Uterus (tissue), 4 donors: ENCODE measurements at places on chromosomes 6 and 20.

GRCh38 chr20:32236048-32236533, 28.4 kb downstream of the POFUT1 start:
- no peaks in the 10 kb centered on the region for H3K27me3 ChIP-seq
- no peaks in the 10 kb centered on the region for H3K36me3 ChIP-seq
- H3K27ac ChIP-seq: no peak overlapping the region
- no peak overlapping the region for H3K4me3 ChIP-seq
- no peaks in the 10 kb centered on the region for H3K4me1 ChIP-seq
- DNase-seq: no peak

GRCh38 chr6:162177746-162178145, 549.8 kb downstream of the PRKN start:
- no peak for DNase-seq
- no peaks in the 10 kb centered on the region for H3K4me1 ChIP-seq
- H3K27me3 ChIP-seq: no peaks in the 10 kb centered on the region
- H3K4me3 ChIP-seq: no peak overlapping the region
- no peak overlapping the region for H3K27ac ChIP-seq

- peak; percentile 57 for DNase-seq
- H3K27ac ChIP-seq: peak overlapping the region; percentile 88
- H3K27me3 ChIP-seq: no peaks in the 10 kb centered on the region
- H3K36me3 ChIP-seq: no peaks in the 10 kb centered on the region
- peak overlapping the region; percentile 40 for H3K4me3 ChIP-seq
- H3K4me1 ChIP-seq: no peaks in the 10 kb centered on the region
These were observed 336 bp upstream of the LY6G5C start for GRCh38 chr6:31681135-31681671.

GRCh38 chr20:47754946-47755652, 30.2 kb downstream of the SULF2 start:
- no peak overlapping the region for H3K27ac ChIP-seq
- H3K4me3 ChIP-seq: no peak overlapping the region
- H3K4me1 ChIP-seq: peaks cover 3% of the 10 kb centered on the region
- no peaks in the 10 kb centered on the region for H3K27me3 ChIP-seq
- H3K36me3 ChIP-seq: no peaks in the 10 kb centered on the region
- DNase-seq: no peak

DNA sequence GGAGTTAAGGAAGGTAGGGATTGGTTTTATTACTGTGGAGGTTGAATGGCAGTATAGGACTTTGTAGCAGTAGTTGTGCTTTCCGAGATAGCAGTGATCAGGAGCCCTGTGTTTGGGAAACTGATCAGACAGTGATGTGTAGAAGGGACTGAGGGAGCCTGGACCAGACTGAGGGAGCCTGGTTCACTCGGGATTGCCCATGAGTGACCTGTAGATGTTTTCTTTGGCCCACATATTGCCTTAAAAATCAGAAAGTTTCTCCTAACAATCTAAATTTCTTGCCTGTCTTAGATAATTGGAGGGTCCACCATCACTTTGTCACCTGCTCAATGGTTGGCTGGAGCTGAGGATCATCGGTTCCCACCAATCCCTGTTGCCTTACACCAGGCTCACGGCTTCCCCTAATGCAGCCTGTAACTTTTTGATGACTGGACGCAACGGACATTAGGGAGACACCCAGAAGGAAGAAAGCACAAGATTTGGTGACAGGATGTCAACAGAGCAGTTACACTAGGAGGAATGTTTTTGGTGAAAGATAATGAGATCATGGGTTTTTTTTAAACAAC, 1.1 kb downstream of the CDS2 start:
- H3K4me1 ChIP-seq: peaks cover 4% of the 10 kb centered on the region
- no peaks in the 10 kb centered on the region for H3K27me3 ChIP-seq
- peak overlapping the region; percentile 50 for H3K4me3 ChIP-seq
- H3K27ac ChIP-seq: peak overlapping the region; percentile 87

- no peaks in the 10 kb centered on the region for H3K27me3 ChIP-seq
- no peak overlapping the region for H3K4me3 ChIP-seq
- DNase-seq: no peak
- H3K27ac ChIP-seq: no peak overlapping the region
- H3K36me3 ChIP-seq: no peaks in the 10 kb centered on the region
- no peaks in the 10 kb centered on the region for H3K4me1 ChIP-seq
These were observed 123.9 kb upstream of the SASH1 start for GRCh38 chr6:148218542-148219258.

GRCh38 chr20:49676581-49677291, 36.9 kb downstream of the B4GALT5 start:
- H3K4me3 ChIP-seq: no peak overlapping the region
- H3K27ac ChIP-seq: no peak overlapping the region
- no peaks in the 10 kb centered on the region for H3K27me3 ChIP-seq
- no peaks in the 10 kb centered on the region for H3K4me1 ChIP-seq
- DNase-seq: no peak

- no peak overlapping the region for H3K4me3 ChIP-seq
- no peaks in the 10 kb centered on the region for H3K27me3 ChIP-seq
- no peaks in the 10 kb centered on the region for H3K4me1 ChIP-seq
- no peak overlapping the region for H3K27ac ChIP-seq
- DNase-seq: no peak
- H3K36me3 ChIP-seq: no peaks in the 10 kb centered on the region
These were observed 262.0 kb downstream of the CDC5L start for GRCh38 chr6:44649365-44650025.

- no peaks in the 10 kb centered on the region for H3K36me3 ChIP-seq
- peak overlapping the region; percentile 96 for H3K27ac ChIP-seq
- H3K4me3 ChIP-seq: peak overlapping the region; percentile 37
- no peaks in the 10 kb centered on the region for H3K27me3 ChIP-seq
- no peak for DNase-seq
- no peaks in the 10 kb centered on the region for H3K4me1 ChIP-seq
These were observed 3.1 kb upstream of the MRGBP start for GRCh38 chr20:62792940-62793756.

GRCh38 chr20:62587757-62588402, 54.4 kb upstream of the SLCO4A1 start:
- H3K4me3 ChIP-seq: no peak overlapping the region
- no peaks in the 10 kb centered on the region for H3K4me1 ChIP-seq
- peaks cover 18% of the 10 kb centered on the region for H3K27me3 ChIP-seq
- DNase-seq: no peak

GRCh38 chr6:6001443-6001842, 5.3 kb downstream of the NRN1 start:
- H3K36me3 ChIP-seq: no peaks in the 10 kb centered on the region
- no peak overlapping the region for H3K27ac ChIP-seq
- peaks cover 84% of the 10 kb centered on the region for H3K27me3 ChIP-seq
- no peak overlapping the region for H3K4me3 ChIP-seq

GRCh38 chr6:37050045-37050853, 44.8 kb downstream of the FGD2 start:
- peak; percentile 42 for DNase-seq
- H3K36me3 ChIP-seq: no peaks in the 10 kb centered on the region
- H3K4me1 ChIP-seq: no peaks in the 10 kb centered on the region
- H3K27me3 ChIP-seq: no peaks in the 10 kb centered on the region
- no peak overlapping the region for H3K4me3 ChIP-seq

DNA sequence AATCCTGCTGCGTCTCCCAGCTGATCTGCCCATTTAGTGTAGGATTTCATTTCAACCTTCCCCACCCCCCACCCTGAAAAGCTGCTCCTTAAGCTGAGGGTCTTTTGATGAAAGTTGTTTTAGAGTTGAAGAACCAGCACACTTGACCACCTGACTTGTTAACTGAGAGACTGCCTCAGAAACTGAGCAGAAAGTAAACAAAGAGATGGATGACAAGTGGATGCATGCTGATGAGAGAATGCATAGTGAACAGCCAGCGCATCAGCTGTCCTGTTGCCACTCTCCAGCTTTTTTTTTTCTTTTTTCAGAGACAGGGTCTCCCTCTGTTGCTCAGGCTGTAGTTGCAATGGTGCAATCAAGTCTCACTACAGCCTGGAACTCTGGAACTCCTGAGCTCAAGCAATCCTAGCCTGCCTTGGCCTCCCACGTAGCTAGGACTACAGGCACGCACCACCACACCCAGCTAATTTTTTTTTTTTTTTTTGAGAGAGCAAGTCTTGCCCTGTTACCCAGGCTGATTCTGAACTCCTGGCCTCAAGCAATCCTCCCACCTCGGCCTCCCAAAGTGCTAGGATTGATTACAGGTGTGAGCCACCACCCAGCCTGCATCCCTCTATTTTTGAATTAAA, 9.5 kb downstream of the RPL10A start:
- H3K27ac ChIP-seq: no peak overlapping the region
- no peaks in the 10 kb centered on the region for H3K27me3 ChIP-seq
- peaks cover 6% of the 10 kb centered on the region for H3K4me1 ChIP-seq
- no peak for DNase-seq
- H3K4me3 ChIP-seq: no peak overlapping the region
